ENCODE measurements at places on chromosomes 7 and 10.

- DNase-seq = no peak
Observed at GRCh38 chr10:123027861-123028260, 19.1 kb downstream of the ACADSB start.

- DNase-seq = no peak
Observed at GRCh38 chr10:32269343-32270100, 77.4 kb downstream of the EPC1 start.

DNA sequence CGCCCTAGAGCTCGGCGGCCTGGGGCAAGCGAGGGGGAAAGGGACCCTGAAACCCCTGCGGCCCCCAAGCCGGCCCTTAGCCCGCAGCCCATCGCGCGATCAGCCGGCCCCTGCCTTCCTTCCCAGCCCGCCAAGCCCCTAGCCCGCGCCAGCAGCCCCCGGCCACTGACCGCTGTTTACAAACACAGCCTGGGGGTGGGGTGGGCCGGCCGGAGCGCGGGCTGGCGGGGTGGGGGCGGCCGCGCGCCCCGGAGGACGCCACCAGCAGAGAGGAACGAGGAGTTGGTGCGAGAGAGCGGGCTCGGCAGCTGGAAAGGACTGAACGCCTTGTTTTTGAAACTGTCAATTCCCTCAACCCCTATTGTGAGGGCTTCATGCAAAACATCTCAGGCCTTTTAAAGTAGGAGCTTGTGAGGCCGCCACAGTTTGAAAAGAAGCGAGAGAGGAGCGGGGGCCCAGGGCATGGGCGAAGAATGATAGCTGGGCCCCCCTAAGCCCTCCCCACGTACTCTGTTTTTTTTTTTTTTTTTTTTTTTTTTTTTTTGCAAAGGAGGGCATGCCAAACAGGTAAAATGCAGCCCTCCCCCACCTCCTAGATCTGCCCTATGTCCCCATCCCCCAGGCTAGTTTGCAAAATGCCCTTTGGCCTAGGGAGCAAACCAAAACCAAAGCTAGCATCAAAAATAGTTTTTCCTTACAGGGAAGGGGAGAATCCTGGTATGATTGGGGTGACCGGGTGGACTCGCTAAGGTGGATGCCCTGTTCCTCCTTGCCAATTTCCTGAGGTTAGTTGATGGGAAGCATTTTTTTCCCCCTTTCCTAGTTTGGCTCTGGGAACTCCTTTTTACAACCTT is 15.0 kb downstream of the SKIDA1 start:
- DNase-seq = no peak

- DNase-seq = no peak
Observed at GRCh38 chr10:94546049-94546900, 687 bp downstream of the HELLS start.

DNA sequence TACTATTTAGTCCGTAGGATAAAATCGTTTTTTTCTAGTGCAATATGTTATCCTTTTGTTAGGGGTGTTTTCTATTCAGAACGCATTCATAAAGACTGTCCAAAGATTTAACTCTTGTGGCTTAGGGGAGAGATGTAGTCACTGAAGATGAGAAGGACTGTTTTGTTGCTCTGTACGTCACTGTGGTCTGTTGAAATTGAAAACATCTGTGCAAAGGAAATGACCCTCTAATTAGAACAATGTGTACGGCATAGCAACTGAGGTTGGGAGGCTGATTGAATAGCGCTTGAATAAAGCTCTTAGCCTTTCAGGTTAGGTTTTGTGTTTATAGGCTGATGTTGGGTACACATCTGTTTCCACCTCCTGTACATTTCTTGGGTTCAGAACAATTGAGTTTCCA is 453.4 kb upstream of the AKR1E2 start:
- no peak for DNase-seq

- peak; percentile 81 for DNase-seq
Observed at GRCh38 chr10:100510533-100511308, 8.9 kb downstream of the SEC31B start.

All from stimulated activated CD4-positive, alpha-beta T cell treated with anti-CD3 and anti-CD28 coated beads, Interleukin-1b, Interleukin-23, amount 100 ng/mL, for 48 hours (primary cell).